ENCODE measurements at places on chromosomes 5 and 9. TPM values are rescaled to one million over a fixed set of nuclear protein-coding genes. Genes with fewer than 3 reads are reported as not detected.
A peak's percentile ranks its signal among the peaks of the same experiment; 100 is the strongest.

GRCh38 chr9:21684831-21685362 is 117.5 kb upstream of the MTAP start:
- peak; percentile 87 for DNase-seq

DNA sequence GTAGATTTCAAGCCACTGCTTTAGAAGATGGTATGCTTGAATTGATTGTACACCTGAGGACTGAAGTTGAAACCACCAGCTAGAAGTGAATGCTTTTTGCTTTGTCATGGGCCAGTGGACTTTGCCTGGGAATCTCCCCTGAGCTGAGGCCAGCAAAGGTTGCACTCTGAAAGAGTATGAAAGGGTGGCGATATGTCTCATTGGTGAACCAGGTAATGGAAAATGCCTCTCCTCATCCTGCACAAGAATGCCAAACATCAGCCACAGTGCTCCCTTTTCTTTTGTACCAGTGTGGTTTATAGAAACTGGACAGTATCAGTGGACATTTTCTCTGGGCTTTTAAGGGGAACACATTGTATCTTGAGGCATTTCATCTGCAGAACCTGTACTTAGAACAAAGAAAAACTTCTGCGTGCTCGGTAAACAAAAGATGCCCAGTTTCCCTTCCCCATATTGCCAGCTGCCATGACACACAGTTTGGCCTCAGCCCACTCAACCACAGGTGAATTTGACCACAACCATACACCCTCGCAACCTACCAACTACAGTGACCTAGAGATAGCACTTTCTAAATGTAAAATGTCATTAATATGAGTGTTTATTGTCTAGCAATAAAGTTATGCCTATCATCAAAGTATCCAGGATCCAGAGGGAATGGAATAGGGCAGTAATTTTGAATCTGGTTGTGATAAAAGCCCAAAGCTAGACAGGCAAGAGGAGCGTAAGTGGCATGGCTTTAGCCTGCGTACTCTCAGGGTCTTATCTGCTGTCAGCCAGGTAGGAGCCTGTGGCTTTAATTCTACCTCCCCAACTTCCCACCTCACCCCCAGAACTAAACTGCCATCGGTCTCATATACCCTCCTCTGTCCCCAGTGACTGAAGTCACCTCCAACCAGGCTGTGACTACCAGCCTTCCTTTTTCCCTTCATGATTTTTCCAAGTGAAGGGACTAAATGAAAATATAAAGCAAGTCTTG is 79.5 kb upstream of the LHFPL2 start:
- DNase-seq: no peak

- DNase-seq: peak; percentile 59
Observed at GRCh38 chr5:107875833-107876232, 205.1 kb upstream of the EFNA5 start.

DNA sequence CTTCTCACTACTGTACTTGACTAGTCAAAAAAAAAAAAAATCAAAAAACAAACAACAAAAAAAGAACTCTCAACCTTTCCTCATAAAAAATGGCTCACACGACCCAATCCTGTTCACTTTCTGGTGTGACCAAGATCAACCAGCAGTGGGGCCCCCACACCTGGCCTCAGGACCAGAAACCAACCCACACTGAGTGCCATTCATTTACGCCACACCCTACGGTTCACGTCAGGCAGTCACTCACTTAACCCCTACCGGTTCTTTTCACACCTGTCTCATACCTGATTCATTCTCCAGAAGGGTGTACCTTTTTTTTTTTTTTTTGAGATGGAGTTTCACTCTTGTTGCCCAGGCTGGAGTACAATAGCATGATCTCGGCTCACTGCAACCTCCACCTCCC is 5.7 kb downstream of the SUSD1 start:
- DNase-seq: no peak

GRCh38 chr9:74804018-74804385 is 83.7 kb downstream of the TRPM6 start:
- no peak for DNase-seq

DNA sequence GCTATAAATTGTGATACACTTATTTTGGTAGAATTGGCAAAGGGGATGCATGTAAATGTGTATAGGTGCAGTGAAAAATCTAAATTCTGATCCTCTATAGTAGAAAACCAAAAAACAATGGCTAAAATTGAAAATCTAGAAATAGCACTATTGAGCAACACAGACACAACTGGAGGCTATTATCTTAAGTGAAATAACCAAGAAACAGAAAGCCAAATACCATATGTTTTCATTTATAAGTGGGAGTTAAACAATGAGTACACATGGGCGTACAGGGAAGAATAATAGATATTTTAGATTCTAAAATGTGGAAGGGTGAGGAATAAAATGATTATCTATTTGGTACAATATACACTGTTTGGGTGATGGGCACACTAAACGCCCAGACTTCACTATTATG is 183.2 kb upstream of the TUSC1 start:
- DNase-seq: no peak

GRCh38 chr9:135589596-135590485 is 28.3 kb downstream of the PAEP start:
- DNase-seq: no peak

DNA sequence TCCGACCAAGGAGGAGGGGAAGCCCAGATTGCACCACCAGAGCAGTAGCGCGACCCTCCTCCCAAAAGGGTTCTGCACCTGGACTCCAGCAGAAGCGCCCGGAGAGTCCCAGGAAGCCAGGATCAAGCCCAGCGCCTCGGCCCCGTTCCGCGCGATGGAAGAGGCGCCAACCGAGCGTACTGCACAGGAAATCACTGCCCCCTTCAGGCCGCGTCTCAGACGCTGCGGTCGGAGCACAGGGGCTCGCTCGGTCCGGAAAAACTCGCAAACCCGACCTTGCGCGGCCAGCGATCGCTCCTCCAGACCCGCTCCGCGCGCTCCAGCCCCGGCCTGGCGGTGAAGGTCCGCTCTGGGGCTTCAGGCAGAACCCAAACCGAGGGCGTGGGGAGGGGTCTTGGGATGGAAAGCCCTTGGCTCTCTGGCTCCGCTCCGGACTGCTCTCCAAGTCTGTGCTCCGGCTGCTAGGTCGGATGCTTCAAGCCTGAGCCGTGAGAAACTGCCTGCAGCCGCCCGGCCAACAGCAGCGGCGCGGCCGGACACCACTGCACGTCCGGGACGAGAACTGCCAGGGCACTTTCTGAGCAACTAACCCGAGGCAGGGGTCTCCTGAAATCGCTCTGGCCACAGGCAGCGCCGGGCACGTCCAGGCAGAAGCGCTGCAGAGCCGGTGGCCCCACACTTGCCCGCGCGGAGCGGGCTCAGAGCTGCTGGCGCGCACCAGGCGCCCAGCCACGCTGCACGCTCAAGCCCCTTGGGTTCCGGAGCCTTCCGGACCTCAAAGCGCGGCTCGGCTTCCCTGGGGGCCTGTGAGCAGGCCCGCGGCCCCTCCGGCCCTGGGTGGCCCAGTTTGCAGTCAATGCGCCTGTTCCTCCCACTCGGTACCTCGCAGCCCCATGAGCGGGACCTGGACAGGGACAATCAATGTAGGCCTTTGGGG is 1.3 kb downstream of the GABBR2 start:
- DNase-seq: peak; percentile 85

- no peak for DNase-seq
Observed at GRCh38 chr9:130543859-130544258, 35.5 kb upstream of the FUBP3 start.

- peak; percentile 57 for DNase-seq
Observed at GRCh38 chr5:94618029-94618492, 343 bp downstream of the KIAA0825 start.

- no peak for DNase-seq
Observed at GRCh38 chr9:81682177-81682576, 7.2 kb downstream of the TLE1 start.

DNA sequence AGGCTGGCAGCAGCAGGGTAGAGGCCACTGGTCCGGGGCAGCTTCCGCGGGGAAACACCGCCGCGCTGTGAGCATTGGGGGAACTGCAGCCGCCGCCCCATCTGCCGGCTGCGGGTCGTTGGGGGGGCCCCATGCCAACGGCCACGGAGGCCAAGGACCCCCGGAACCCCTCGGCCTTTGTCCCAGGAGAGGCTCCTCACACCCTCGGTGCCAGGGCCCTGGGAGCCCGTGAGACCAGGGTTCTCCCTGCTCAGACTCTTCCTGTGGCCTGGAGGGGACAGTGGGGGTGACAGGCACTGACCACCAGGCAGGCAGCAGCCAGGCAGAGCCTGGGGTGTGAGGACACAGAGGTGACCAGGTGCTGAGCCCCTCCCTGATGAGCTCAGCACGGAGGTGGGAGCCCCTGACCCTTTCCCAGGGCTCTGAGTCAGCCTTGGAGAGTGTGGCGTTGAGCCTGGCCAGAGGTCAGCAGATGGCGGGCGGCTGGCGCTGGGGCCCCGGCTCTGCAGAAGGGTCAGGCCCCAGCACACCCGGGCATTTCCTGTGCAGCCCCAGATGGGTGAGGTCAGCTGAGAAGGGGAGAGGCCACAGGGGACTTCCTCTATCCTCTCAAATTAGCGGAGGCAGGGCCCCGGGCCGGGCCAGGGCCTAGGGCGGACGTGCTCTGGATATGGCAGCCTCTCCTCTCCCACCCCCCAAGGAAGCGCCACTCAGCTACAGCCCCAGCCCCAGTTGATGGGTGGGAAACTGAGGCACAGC is 17.9 kb upstream of the EGFL7 start:
- DNase-seq: peak; percentile 28

GRCh38 chr5:155728857-155729683 is 597.9 kb upstream of the SGCD start:
- DNase-seq: no peak

- DNase-seq: peak; percentile 53
Observed at GRCh38 chr5:79464695-79465332, 49.1 kb downstream of the HOMER1 start.

- no peak for DNase-seq
Observed at GRCh38 chr5:163914910-163915309, 409.5 kb downstream of the MAT2B start.

GRCh38 chr5:146461319-146461718 is 14.2 kb downstream of the TCERG1 start:
- peak; percentile 20 for DNase-seq

DNA sequence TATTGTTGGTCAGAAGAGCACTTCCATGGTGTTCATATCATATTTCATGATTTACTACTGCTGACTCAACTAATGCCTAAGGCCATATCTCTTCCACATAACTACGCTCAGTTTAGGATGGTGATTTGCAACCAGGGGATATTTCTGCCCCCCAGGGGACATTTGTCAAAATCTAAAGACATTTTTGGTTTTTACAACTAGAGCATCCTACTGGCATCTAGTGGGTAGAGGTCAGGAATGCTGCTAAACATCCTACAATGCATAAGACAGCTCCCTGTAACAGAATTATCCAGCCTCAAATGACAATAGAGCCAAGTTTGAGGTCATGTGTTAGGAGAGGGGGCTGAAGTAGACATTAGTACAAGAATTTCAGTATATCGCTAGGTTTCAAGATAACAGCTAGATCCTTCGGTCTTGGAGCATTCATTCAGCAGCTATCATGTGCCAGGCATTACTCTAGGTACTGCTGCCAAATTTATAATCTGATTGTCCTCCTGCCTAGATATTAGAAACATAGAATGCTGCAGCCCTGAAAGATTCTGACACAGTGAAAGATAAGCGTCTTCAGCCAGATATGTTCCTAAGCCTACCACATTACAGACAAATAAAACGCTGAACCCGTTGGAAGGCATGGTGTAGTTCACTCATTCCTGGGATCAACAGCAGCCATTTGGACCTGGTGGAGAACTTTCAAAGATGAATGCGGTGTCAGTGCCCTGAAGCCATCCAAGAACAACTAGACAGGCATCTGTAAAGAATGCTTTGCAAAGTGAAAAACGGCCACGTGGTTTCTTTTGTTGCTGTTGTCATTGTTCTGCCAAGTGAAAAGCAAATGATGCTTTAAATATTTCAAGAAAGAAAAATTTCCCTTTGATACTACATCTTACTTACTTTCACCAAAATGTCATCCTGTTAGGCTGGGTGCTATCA is 55.5 kb upstream of the FST start:
- no peak for DNase-seq

DNA sequence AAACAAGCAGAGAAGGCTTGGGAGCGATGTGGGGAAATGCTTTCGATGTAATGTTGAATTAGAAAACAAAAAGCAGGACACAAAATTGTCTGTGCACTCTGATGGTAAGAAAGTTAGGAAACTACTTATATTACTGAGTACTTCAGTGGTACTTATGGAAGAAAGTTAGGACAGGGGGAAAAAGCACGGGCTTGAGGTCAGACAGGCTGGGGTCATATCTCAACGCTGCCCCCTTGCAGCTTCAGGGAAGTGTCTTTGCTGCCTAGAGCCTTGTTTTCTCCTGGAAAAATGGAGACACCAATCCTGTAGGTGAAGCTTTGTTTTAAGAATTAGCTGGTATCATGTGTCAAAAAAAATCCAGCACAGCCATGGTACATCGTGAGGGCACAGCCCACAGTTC is 23.0 kb downstream of the NEURL1B start:
- no peak for DNase-seq

GRCh38 chr5:79544131-79544530 is 30.2 kb upstream of the HOMER1 start:
- no peak for DNase-seq

- DNase-seq: peak; percentile 27
Observed at GRCh38 chr9:7147121-7148090, 389.6 kb downstream of the KDM4C start.

DNA sequence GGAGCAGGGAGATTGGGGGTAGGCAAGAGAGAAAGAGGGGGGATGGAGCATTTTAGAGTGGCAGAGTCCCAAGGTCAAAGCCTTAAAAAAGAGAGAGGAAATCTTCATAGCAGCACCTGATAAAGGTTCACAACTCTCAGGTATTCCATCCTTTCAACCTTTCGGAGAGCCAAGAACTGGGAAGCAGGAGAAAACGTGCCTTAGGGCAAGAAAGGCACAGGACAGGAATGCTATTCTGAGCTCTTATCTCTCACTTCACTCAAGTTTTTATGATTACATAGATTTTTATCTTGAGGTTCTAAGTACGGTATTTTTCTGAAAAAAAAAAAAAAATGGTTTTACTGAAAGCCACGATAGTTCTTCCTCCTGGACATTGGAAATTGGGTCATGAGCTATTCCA is 34.5 kb upstream of the SMAD5 start:
- DNase-seq: no peak

GRCh38 chr5:135400866-135401265 is 1.8 kb upstream of the MACROH2A1 start:
- DNase-seq: no peak

The BSPRY gene
- not detected for total RNA-seq

The HARS2 gene
- total RNA-seq: 30.1 TPM

The HACD4 gene
- 2.8 TPM for total RNA-seq

The PROB1 gene
- under 0.01 TPM for total RNA-seq

The PURA gene
- 13.9 TPM for total RNA-seq

The FLT4 gene
- total RNA-seq: under 0.01 TPM

The MAST4 gene
- total RNA-seq: 6.8 TPM

The LCN1 gene
- not detected for total RNA-seq

The WNT8A gene
- total RNA-seq: not detected

The TMEM203 gene
- total RNA-seq: 20.8 TPM

The EHMT1 gene
- 36.1 TPM for total RNA-seq

All from IMR-90 (cell line).